Epithelial cell of umbilical artery (primary cell): ENCODE measurements at places on chromosomes 1 and 21. TPM values are rescaled to one million over a fixed set of nuclear protein-coding genes. Genes with fewer than 3 reads are reported as not detected.

NR1I3 gene
- total RNA-seq = not detected in 2 replicates

NID1 gene
- total RNA-seq = 47.0 and 61.4 TPM in 2 replicates

FHL3 gene
- total RNA-seq = 12.3 and 21.1 TPM in 2 replicates

APOBEC4 gene
- total RNA-seq = not detected in 2 replicates

CRB1 gene
- not detected in 2 replicates for total RNA-seq

C1orf74 gene
- 2.9 and 4.1 TPM in 2 replicates for total RNA-seq

LIN28A gene
- not detected in 2 replicates for total RNA-seq

SELE gene
- 2.0 and 3.9 TPM in 2 replicates for total RNA-seq

S100A7A gene
- not detected in 2 replicates for total RNA-seq

RNU1-3 gene
- total RNA-seq = under 0.01 and 5,836 TPM in 2 replicates

PRDM16 gene
- total RNA-seq = 1.9 and 2.7 TPM in 2 replicates

ACTL8 gene
- under 0.01 TPM in 1 of 2 replicates, not detected in the other for total RNA-seq

XKR8 gene
- 6.1 and 6.5 TPM in 2 replicates for total RNA-seq

VANGL2 gene
- not detected in 2 replicates for total RNA-seq

CDK11A gene
- total RNA-seq = 12.7 and 14.1 TPM in 2 replicates

LCE6A gene
- total RNA-seq = not detected in 2 replicates

NES gene
- total RNA-seq = 154 and 164 TPM in 2 replicates

GJC2 gene
- total RNA-seq = 0.61 and 0.97 TPM in 2 replicates

TMEM50B gene
- 34.4 and 41.3 TPM in 2 replicates for total RNA-seq

CELA2B gene
- not detected in 2 replicates for total RNA-seq

TFB2M gene
- total RNA-seq = 20.4 and 24.7 TPM in 2 replicates

ANGPTL3 gene
- total RNA-seq = not detected in 2 replicates

CCNL2 gene
- total RNA-seq = 82.2 and 111 TPM in 2 replicates

TTC34 gene
- under 0.01 and 0.15 TPM in 2 replicates for total RNA-seq

GRIK3 gene
- total RNA-seq = not detected in 2 replicates

PTPRU gene
- 4.2 and 5.3 TPM in 2 replicates for total RNA-seq

RGS4 gene
- total RNA-seq = 230 and 235 TPM in 2 replicates

OR2L2 gene
- not detected in 2 replicates for total RNA-seq

CACNA1S gene
- not detected in 2 replicates for total RNA-seq

SLC45A3 gene
- total RNA-seq = 8.2 and 8.8 TPM in 2 replicates
